HepG2 (cell line): ENCODE measurements at places on chromosomes 2 and 18.

DNA sequence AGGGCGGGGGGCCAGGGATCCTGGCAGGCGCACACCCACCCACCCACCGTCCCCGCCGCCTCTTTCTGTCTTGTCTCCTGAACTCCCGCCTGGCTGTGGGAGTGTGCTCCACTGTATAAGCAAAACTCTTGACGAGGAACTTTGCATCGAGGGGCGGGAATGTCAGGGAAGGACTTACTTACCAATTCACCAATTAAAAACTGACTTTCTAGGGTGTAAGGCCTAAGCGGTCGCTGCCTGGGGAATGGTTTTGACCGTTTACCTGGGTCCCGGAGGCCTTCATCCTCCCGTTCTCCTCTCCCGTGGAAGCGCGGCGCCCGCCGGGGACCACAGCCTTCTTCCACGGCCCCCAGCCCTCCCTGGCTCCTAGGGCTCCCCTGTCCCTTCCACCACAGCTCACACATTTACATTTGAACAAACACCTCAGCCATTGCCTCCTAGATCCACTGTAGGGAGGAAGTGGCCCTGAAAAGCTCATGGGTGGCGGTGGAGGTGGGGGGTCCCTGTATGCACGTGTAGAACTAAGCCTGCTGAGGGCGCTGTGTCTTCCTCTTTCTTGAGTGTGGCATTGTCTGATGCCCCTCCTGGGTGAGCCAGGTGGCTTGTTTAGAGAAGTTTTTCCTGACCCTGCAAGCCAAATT lies 8.9 kb downstream of the ASIC4 start:
- DNase-seq, result no peak

GRCh38 chr2:66109419-66109818 lies 325.5 kb upstream of the MEIS1 start:
- DNase-seq, result no peak

GRCh38 chr2:161238560-161239325 lies 69.5 kb upstream of the PSMD14 start:
- DNase-seq, result no peak

DNA sequence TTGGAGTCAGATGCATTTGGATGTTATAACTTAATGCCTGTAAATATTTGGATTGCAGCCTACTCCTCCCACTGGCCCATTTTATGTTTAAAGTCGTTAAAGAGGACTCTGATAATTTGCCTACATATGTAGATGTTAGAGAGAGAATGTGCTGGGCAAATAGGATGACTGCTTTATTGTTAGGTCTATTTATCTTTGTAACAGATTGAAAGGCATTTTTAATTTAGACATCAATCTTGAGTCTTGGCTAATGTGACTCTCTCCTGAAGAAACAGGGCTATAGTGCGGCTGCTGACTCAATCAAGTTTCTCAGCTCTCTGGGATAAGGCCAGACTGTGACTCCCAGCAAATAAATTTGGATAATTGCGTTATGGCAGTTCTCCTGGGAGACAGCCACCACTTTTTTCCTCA lies 1101.4 kb downstream of the CBLN2 start:
- no peak for DNase-seq

GRCh38 chr2:204982303-204982702 lies 437.0 kb downstream of the PARD3B start:
- no peak for DNase-seq

GRCh38 chr2:122216901-122217300 lies 461.4 kb downstream of the TSN start:
- no peak for DNase-seq

GRCh38 chr2:172339371-172340010 lies 87.9 kb upstream of the ITGA6 start:
- DNase-seq, result peak; percentile 89

DNA sequence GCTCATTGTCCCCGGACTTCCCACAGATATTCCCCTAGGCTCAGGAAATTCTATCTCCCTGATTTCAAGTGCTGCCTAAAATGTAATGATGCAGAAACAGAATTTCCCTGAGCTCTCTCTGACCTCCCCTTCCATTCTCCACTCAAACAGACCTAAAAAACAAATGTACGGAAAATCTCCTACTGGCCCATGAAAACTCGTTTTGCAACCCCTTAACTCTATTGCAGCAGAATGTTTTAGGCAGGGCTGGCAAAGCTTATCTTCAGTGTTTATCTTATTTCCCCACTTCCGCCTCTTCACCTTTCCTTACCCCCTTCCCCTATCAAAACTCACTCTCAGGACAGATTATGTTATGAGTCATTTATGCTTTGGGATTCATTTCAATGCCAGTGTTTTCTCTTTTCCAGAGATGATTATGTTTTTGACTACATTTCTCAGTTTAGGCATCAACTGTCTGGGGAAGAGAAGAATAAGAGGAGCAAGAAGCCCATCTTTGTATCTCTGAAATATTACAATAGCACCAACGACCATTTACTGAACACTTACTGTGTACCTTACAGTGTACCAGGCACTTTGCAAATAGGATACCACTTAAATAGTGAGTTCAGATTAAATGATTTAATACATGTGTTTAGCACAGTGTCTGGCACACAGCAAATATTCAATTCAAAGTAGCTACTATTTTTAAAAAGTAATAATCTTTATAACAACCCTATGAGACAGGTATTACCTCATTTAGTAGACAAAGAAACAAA lies 53.9 kb upstream of the STPG4 start:
- DNase-seq, result peak; percentile 56

DNA sequence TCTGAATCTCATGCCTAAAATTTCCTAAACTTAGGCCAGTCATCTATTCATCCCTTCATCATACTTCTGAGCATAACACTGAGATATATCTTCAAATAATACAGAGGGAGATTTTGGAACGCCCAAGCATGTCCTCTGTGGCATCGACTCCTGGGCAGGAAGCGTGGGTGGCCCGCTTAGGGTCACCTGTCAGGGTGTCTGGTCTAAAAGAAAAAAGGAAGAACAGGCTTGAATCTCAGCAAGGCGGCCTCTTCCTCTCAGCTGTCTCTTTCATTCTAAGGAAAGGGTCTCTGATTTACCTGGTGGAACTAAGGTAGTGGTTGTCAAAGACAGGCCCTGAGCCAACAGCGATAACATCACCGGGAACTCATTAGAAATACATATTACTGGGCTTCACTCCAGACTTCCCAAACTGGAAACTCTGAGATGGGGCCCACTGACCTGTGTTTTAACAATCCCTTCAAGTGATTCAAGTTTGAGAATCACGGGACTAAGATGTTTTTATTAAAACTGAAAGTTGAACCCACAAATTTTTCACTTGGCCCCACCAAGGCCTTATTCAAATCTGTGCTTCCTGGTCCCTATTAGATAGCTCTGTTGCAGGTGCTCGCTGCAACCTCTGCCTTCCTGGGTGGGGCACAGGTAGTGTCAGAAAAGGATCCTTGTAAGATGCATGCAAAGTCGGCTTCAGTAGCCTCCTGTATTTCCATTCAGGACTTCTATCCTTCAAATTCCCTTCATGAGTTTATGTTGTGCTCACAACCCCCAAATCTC lies 162.3 kb upstream of the CCDC68 start:
- DNase-seq, result no peak

DNA sequence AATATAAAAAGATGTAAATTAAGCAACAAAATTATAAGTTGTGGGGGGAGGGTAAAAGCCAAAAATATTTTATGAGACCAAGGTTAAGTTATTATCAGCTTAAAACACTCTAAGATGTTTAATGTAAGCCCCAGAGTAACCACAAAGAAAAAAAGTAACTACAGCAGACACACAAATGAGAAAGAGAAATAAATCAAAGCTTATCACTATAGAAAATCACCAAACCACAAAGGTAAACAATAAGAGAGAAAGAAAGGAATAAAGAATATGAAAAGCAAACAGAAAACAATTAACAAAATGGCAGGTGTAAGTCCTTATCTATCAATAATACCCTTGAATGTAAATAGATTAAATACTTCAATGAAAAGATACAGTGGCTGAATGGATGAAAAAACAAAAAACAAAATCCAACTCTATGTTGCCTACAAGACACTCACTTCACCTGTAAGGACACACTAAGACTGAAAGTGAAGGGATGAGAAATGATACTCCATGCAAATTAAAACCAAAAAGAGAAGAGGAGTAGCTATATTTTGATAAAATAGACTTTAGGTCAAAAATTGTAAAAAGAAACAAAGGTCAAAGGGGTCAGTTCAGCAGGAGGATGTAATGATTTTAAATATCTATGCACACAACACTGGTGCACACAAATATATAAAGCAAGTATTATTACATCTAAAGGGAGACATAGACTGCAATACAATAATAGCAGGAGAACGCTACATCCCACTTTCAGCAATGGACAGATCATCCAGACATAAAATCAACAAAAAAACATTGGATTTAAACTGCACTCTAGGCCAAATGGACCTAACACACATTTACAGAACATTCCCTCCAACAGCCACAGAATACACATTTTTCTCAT lies 80.7 kb downstream of the PTPN2 start:
- no peak for DNase-seq

GRCh38 chr18:75618146-75618545 lies 190.6 kb upstream of the SMIM21 start:
- no peak for DNase-seq

- DNase-seq, result peak; percentile 21
Observed at GRCh38 chr2:64792300-64792699, 138.6 kb upstream of the SERTAD2 start.

GRCh38 chr2:10163498-10164486 lies 41.3 kb downstream of the RRM2 start:
- no peak for DNase-seq

GRCh38 chr18:46677611-46678010 lies 20.6 kb upstream of the LOXHD1 start:
- no peak for DNase-seq

DNA sequence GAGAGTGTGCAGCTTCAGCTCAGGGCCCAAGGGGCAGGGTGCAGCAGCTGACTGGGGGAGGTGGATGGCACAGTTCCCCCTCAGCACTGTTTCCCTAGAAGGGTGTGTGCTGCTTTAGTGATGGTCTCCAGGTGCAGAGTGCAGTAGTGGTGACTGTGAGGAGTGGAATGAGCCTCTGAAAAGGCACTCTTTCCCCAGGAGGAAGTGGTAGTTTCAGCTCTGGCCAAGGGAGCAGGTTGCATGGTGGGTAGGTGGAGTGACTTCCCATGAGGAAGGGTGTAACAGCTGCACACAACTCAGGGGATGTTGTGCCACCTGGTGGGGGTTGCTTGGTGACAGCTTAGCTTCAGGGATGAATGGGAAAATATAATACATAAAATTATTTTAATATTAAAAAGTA lies 251.5 kb upstream of the NXPH2 start:
- DNase-seq, result peak; percentile 35

GRCh38 chr2:15031745-15032240 lies 399.3 kb downstream of the LRATD1 start:
- DNase-seq, result no peak

DNA sequence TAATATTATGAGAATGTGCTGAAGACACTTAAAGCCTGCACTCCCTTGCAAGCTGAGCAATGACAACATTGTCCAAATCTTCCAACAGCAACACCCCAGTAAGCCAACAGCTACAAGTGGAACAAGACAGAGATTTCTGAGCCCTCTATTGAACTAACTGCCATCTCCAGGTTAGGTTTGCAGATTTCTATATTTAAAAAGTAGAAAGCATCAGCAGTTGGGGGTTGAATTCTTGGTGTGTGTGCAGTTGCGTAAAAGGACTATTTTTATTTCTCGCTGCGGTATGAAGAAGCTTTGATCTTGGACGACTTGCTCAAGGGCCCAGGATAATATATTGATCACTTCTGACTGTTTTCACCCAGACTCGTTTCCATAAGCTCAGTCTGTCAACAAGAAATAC lies 106.2 kb upstream of the ZFP36L2 start:
- DNase-seq, result peak; percentile 32

GRCh38 chr2:134657650-134658250 lies 61.0 kb downstream of the TMEM163 start:
- DNase-seq, result peak; percentile 23

DNA sequence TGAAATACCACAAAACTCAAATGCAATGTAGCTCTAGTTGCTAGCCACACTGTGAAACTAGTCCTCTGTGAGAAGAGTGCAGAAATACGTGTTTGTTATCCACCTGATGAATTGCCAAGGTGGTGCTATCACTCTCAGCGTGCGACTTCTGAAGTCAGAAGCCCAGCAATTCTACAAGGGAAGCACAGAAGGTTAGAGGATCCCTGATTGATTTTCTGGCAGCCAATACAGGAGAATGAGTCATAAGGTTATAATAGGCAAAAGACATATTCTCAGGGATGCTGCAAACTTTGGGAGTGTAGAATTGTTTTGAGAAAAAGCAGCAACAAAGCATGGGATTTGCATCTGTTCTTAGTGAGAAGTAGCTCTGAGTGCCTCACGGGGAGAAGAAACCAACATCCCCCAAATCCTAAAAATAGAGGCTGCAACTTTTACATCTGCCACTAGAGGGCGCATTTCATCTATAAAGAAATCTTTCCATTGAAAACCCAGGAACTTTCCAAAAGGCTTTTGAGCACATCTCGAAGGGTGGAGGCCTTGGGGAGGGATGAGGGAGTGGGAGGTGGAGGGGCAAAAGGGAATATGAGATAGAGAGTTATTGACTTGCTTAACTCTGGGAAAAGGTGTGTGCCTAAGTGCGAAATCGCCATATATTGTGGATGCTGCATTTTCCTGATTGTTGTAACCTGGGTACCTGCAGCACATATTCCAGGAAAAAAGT lies 78.0 kb downstream of the TMEM182 start:
- DNase-seq, result peak; percentile 35

DNA sequence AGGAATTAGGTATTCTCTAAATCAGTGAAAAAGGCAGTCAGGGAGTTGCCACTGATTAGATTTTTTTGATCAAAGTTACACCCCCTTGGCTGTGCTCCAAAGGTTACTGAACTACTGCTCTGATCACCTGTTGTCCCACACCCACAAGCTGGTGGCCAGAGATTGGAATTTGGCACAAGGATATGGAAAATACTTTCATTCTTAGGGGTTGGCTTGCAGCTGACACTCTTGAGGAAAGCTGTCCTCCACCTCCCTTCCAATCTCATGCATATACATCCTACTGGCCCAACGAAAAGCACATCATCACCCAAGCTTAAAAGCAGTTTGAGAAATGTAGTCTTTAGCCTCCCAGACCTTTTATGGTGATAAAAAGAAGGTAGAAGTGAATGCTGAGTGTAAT lies 329.5 kb upstream of the CHAC2 start:
- no peak for DNase-seq

DNA sequence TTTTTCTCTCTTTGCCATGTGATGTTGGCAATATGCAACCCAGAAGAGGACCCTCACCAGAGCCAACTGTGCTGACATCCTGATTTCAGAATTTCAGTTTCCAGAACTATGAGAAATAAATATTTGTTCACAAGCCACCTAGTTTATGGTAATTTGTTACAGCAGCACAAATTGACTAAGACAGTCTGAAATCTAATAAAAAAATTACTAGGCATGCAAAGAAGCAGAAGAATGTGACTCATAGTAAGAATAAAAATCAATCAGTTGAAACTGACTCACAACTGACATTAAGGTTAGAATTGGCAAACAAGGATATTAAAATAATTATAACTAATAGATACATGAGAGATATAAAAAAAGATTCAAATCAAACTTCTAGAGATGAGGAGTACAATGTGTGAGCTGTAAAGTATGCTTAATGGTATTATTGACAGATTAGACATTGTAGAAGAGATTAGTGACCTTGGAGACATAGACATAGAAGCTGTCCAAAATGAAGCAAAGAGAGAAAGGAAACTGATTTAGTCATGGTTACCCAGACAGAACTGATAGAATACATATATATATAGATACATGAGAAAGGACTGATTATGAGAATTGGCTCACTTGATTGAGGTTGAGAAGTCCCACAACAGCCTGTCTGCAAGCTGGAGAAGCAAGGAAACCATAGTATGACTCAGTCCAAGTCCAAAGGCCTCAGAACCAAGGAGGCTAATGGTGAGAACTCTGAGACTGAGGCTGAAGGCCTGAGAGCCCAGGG lies 27.8 kb upstream of the TTC39C start:
- DNase-seq, result no peak
